Globus pallidus (tissue), 1 donor: ENCODE measurements at places on chromosomes 11 and 22.
A peak's percentile ranks its signal among the peaks of the same experiment; 100 is the strongest.

- peak; percentile 78 for DNase-seq
These were observed 3.6 kb downstream of the FIBP start for GRCh38 chr11:65884716-65885092.

- no peak for DNase-seq
These were observed 504.0 kb upstream of the LRRC4C start for GRCh38 chr11:41963406-41963805.

DNA sequence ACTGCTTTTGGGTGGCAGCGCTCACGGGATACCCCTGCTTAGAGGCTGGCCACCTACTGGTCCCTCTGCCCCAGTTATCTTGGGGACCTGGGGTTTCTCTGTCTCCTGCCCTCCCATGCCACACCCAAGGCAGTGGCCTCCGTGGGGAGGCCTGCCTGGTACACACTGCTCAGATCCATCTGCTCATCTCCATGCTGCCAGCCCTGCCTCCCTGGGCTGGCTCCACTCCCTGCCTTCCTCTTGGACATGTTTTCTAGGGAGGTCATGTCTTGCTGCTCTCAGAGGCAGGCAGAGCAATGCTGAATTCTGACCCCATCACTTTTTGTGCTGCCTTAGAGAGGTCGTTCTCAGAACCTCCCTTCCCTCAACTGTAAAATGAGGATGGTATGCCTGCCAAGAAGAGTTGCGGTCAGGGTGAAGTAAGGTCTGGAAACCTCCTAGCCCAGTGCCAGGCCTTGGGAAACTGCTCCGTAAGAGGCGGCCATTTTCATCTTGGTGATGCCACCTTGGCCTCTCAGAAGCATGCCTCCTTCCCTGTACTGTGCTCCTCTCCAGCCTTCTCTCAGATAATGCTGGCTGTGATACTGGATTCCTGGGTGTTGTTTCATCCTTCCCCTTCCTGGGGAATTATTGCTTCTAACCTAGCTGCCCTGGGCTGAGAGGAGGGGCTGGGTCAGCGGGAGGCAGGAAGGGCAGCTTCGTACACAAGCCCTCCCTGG lies 186.4 kb upstream of the ZBED5 start:
- no peak for DNase-seq

DNA sequence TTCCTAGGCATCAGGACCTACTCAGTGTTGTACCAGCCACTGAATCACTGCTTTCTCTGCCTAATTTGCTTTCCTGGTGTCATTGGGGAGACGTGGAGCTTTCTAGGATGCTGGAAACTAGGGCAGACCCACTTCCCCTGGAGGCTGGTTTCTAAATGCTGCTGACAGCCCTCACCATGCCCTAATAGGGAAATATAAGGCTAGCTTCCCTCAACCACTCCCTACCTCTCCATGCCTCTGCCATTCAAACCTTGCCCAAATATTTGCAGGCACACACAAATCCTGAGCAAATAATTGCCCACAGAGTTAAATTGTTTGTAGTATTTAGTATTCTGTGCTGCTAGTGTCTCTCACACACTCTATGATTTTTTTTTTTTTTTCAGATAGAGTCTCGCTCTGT lies 310.2 kb downstream of the DDX10 start:
- DNase-seq = no peak

DNA sequence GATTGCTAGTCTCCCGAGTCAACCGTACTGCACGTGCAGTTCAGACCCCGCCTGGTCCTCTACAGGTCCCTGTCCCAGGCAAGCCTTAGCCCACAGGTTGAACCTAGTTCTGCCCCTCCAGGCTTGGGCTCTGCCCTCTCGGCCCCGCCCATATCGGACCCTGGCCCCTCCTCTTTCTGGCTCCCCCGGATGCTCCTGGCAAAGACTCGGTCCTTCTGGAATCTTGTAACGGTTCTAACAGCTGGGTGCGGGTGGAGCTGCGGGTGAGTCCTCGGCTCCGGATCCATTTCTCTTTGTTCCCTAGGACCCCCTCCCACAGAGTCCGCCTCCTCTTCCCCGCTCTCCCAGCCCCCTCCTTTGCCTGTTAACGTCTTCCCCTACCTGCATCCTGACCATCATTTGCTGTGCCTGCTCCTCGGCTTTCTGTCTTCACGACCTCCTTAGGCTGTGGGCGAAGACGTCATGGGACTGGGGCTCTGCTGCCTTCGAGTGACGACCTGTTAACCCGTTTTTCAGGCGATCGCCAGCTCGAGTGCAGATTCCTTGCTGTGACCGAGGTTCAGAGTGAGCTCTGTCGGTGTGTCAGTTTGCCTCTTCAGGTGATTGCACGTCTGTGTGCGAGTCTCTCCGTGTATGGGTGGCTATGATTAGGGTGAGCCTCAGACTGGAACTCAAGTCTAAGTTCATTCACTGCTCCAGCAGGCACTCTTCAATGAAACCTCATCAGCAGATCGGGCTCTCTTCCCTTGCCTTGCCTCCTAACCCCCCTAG lies at the start of gene DNHD1:
DNHD1 (plus strand) TSS at position 212 of the 771 bp plus-strand sequence. CDS start 936 bp downstream, outside the sequence.
- no peak for DNase-seq

GRCh38 chr11:12968101-12968500 lies 41.0 kb upstream of the RASSF10 start:
- DNase-seq = no peak

DNA sequence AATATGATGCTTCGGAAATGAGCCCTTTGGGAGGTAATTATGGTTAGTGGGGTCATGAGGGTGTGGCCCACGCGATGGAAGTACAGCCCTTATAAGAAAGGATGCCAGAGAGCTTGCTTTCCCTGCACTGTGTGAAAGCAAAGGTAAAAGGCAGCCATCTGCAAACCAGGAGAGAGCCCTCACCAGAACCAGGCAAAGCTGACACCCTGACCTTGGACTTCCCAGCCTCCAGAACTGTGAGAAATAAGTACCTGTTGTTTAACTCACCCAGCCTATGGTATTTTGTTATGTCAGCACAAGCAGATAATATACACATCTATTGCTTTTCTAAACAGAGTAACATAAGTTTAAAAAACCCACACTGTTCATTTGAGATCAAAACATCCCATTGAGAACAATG lies 50.7 kb downstream of the SYN3 start:
- no peak for DNase-seq

- no peak for DNase-seq
These were observed 38.5 kb upstream of the SLN start for GRCh38 chr11:107750313-107750712.

GRCh38 chr22:37663521-37664140 lies 5.1 kb downstream of the PDXP start:
- no peak for DNase-seq

GRCh38 chr11:19370100-19370861 lies 129.5 kb upstream of the E2F8 start:
- DNase-seq = no peak

- DNase-seq = no peak
These were observed 19.9 kb downstream of the EMID1 start for GRCh38 chr22:29225422-29226090.

- no peak for DNase-seq
These were observed 26.7 kb downstream of the ZBTB16 start for GRCh38 chr11:114085965-114086793.
